Astrocyte (in vitro differentiated cells and primary cell): ENCODE measurements at places on chromosomes 13 and 19.

GRCh38 chr19:48310227-48310626 lies 15.1 kb upstream of the EMP3 start:
- no peak for DNase-seq

GRCh38 chr13:27149702-27150101 lies 21.9 kb downstream of the USP12 start:
- DNase-seq: no peak

DNA sequence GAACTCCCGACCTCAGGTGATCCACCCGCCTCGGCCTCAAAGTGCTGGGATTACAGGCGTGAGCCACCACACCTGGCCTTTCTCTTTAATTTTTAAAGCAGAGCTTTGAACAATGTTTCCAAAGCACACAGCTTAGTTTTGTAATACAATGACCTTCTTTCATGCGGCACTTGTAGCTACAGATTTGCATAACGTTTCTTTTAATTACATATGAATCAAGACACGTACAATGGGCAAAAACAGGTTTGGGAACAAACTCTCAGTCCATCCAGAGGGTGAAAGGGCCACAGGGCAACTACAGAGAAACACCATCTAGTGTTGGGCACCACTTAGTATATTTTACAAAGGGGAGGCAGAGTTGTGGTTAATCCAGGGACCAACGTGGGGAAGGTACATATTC lies 19.0 kb upstream of the S1PR4 start:
- no peak for DNase-seq

- no peak for DNase-seq
Observed at GRCh38 chr13:77460195-77460594, 75.3 kb upstream of the SCEL start.

DNA sequence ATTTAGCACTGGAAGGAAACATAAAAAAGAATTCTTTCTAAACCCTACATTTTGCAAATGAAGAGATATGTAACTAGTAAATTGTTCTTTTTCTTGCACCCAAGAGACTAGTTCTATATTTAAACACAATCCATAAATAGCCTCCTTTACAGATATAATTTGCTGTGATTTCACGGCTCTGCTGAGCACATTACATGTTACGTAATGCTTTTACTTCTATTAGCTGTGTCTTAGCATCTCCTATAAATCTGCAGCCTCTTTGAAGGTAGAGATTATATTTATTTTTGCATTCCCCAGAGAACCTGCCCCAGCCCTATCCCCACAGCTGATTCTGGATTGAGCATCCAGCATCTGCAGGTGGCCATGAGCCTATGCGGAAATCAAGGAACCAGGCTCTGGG lies 32.2 kb downstream of the LACC1 start:
- no peak for DNase-seq

DNA sequence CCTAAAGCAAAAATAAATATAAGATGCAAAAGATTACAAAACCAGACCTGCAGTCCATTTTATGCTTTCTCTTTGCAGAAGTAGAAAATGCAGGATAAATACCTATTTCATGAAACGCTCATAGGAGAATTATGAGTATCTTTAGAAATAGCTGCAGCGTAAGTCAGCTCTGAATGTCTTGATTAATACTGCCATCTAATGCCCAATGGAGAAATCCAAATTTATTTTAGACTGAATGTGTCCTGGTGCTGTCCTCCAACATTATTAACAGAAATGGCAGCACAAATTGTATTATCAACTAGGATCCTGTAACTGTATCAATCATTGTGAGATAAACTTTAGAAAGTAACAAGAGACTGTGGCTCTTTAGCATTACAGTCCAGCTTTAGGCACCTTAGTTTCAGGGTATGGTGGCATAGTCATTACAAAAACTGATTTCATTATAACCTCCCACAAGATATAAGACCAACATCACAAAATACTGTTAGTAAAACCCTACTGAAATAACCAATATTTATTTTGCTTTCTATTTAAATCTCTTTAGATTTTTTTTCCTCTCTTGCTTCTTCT lies 162.1 kb upstream of the MIR17HG start:
- peak; percentile 7 for DNase-seq

GRCh38 chr19:39873385-39873784 lies 27.2 kb upstream of the FBL start:
- DNase-seq: no peak

GRCh38 chr19:11721681-11722080 lies 17.1 kb downstream of the ZNF823 start:
- DNase-seq: no peak

- no peak for DNase-seq
Observed at GRCh38 chr19:2592824-2593223, 109.7 kb downstream of the GNG7 start.

DNA sequence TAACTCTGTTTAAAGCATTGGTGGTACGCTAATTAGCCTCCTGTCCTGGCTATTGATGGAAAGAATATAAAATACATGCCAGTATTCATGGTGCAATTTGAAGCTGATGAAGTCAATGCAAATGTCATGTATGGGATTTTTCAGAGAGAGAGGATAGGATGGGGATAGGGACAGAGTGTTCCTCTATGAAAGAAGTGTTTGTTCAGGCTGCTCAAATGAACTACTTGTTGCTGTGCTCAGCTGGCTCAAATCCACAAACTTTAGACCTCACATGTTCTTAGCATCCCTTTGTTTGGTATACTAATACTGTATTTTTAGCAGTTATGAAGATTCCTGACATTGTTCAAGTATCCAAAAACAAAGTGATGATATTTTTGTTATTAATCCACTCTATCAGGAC lies 116.5 kb downstream of the SLITRK1 start:
- no peak for DNase-seq

- DNase-seq: no peak
Observed at GRCh38 chr13:75417656-75418055, 64.3 kb downstream of the TBC1D4 start.

DNA sequence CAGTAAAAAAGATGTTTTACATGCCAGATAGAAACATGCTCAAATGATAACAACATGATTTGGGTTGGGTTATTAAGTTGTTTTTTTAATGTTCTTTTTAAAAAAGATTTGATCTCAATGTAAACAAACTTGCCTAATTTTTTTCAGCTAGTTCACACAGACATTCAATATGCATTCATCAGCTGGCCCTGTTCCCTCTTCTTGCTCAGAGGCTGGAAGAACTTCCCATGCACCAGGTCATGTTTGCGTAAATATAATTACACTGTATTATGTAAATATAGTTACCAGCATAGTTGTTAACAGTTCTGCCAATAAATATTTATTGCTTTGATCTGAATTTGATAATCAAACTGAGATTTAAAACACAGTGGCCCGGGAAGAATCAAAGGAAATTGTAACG lies 70.6 kb downstream of the ATP11A start:
- DNase-seq: peak; percentile 37

- DNase-seq: no peak
Observed at GRCh38 chr19:3603121-3603811, 3.4 kb downstream of the TBXA2R start.

- DNase-seq: no peak
Observed at GRCh38 chr13:111212517-111212873, 97.4 kb downstream of the ARHGEF7 start.

DNA sequence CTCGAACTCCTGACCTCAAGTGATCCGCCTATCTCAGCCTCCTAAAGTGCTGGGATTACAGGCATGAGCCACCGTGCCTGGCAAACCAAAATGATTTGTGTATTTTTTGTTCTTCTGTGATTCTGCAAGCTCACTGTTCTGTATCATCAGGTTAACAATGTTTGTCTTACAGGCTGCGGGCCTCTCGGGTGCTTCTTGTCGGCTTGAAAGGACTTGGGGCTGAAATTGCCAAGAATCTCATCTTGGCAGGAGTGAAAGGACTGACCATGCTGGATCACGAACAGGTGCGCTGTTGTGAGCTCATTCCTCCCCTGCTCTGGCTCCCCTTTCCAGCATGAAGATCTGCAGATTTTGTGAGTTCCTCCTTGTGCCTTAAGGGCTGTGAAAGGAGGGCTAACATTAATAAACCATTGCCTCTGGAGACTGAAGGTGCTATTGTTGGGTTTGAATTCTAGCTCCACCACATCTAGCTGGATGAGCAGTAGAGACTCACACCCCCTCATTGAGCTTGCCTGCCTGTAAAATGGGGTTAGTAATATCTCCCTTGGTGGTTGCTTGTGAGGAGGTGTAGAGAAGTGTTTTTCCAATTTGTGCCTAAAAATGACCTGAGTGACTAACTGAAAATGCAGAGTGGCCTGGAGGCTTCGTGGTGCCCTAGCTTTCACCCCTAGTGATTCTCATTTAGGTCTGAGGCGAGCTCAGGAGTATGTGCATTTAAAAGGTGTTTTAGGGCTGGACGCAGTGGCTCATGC lies 12.9 kb downstream of the SAE1 start:
- no peak for DNase-seq

- DNase-seq: no peak
Observed at GRCh38 chr13:107969546-107969945, 245.8 kb downstream of the LIG4 start.

- no peak for DNase-seq
Observed at GRCh38 chr19:18717601-18718000, 34.1 kb downstream of the CRTC1 start.

DNA sequence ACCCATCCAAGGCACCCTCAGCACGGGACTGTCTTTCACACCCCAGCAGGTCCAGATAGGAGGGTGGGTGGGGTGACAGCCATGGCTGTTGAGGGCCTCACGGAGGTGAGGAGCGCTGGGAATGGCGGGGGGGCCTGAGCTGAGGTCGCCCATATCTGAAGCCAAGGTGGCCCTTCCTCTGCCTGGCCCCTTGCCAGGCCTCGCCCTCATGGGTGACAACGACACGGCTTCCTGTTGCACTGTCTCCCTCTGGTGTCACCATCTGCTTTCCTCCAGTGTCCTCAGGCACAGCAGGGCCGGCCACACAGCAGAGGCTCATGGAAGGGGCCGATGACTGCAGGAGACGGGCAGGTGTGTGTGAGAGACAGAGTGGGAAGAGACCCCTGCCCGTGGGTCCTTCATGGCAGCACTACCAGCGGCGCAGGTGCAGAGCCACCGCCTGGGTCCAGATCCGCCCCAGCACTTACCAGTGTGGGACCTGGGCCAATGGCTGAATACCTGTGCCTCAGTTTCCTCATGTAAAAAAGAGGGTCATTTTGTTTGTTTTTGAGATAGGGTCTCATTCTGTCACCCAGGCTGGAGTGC lies 8.1 kb upstream of the NKPD1 start:
- no peak for DNase-seq

DNA sequence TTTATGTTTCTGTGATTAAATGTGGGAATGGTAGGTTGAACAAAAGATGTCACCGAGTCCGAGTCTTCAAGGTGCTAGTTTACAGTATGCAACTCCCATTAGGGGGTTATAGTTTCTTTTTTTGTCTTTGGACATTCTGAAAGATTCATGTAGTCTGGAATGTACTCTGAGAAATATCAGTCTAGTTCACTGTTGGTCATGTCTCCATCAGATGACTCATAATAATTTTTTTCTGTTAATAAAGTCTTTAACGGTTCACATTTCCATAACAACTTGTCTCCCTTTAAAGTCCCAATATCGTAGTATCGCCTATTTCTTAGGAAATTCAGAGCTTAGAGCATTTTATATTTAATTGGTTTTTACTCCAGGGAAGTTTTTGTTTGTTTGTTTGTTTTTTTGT lies 13.5 kb upstream of the ESD start:
- no peak for DNase-seq

DNA sequence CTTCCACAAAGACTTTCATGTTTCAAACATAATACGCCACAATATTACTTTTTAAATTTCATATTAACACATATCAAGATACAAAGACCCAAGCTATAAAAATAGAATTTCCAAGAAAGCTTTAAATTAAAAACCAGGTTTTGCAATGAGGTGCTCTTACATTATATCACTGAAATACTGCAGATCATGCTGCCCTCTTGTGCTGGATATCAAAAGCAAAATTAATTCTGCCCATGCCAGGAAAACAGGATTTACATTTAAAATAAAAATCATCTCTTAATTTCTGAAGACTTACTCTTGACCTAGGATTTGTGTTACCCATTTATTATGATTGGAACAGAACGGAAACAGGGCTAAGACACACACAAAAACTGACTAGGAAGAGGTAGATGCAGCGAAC lies 145.0 kb downstream of the ABCC4 start:
- no peak for DNase-seq

DNA sequence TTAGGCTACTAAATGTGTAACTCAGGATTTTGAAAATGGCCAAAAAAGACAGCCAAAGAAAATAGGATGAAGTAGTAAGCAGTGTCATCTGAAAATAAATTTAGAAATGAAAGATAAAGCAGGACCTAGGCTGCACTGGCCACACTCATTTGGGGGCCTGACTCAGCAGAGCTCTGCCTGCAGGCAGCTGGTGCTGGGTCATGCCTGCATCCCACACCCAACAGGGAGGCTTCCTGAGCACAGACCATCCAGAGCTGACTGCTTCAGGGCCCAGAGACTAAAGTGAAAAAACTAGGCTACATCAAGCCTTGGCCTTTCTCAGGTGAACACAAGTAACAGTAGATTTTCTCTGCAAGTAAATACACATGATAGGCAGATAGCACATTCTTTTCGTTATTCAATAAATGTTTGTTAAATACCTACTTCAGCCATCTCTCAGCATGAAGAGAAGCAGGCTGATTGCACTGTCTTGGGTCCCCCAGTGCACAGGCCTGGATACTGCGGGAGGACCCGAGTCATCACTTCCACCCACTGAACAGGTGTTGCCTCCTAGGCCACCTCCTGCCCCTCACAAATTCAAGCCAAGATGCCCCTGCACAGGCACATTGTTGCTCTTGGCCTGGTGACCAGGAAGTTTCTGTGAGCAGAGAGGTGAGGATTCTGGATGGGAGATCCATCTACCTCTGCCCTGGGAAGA lies 284.0 kb downstream of the OXGR1 start:
- DNase-seq: no peak

- DNase-seq: no peak
Observed at GRCh38 chr13:87889254-87889653, 218.1 kb downstream of the SLITRK5 start.

DNA sequence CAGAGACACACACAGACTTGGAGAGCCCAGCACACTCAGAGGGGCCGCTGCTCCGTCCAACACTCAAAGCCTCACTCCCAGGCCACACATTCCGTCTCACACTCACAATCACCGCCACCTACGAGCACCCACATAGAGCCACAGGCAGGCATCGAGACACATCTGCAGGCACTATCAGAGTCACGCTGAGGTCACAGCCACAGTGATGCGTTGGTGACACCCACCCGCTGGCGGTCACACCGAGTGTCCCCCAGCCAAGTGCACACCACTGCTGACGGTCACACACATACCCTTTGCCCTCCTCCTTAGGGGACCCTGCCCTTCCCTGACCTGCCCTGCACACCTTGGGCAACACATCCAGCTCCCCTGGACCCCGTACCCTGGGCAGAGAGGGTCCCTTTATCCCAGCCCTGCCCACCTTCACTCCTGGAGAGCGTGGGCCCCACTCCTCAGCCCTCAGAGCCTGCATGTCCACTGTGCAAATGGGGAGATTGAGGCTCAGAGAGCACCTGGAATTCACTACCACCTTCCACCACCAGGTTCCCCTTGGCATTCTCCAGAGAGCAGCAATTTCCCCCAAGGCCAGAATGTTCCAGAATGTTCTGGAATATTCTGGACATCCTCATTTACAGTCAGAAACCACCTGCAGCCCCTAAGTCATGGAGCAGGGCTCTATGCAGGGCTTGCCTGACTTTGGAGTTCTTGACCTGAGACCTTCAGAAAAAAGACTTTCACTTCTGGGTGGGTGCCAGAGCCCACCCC lies 5.4 kb downstream of the FUT5 start:
- DNase-seq: no peak

- no peak for DNase-seq
Observed at GRCh38 chr19:30087381-30088138, 145.5 kb downstream of the URI1 start.

- DNase-seq: no peak
Observed at GRCh38 chr13:40536443-40537113, 129.9 kb downstream of the FOXO1 start.

- no peak for DNase-seq
Observed at GRCh38 chr13:113915012-113915763, 51.3 kb upstream of the GAS6 start.
